ENCODE measurements at places on chromosomes 13 and 19.
A peak's percentile ranks its signal among the peaks of the same experiment; 100 is the strongest.

DNA sequence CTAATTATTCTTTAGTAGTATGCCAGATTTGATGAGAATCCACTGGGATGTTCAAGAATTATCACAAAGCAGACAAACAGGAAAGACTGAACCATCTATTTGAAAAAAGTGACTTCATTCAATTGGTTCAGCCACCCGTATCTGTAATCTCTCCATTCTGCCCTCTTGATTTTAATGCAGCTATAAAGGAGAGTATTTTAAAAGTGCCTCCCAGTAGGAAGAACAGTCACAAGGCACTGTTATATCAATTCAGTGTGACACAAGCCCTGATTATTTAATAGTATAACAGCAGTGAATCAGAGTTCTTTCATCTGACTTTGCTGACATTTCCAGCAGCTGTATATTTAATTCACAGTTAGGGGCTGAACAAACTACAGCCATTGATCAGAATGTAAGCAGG lies 77.3 kb upstream of the SLAIN1 start:
- no peak for DNase-seq

DNA sequence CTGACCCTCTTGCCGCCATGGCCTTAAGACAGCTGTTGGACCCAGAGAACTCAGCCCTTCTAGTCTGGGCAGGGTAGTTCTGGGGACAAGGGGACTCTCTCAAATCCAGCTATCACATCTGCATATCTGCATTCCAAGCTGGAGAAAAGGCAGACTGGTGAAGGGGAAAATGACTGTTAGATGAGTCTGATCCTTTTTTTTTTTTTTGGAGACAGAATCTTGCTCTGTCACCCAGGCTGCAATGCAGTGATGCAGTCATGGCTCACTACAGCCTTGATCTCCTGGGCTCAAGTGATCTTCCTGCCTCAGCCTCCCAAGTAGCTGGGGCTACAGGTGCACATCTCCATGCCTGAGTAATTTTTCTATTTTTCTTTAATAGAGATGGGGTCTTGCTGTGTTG lies 114.3 kb downstream of the SIPA1L3 start:
- no peak for DNase-seq

GRCh38 chr13:30791354-30792001 lies 56.1 kb downstream of the ALOX5AP start:
- no peak for DNase-seq

GRCh38 chr13:112867301-112867711 lies 101.7 kb upstream of the MCF2L start:
- DNase-seq: no peak

DNA sequence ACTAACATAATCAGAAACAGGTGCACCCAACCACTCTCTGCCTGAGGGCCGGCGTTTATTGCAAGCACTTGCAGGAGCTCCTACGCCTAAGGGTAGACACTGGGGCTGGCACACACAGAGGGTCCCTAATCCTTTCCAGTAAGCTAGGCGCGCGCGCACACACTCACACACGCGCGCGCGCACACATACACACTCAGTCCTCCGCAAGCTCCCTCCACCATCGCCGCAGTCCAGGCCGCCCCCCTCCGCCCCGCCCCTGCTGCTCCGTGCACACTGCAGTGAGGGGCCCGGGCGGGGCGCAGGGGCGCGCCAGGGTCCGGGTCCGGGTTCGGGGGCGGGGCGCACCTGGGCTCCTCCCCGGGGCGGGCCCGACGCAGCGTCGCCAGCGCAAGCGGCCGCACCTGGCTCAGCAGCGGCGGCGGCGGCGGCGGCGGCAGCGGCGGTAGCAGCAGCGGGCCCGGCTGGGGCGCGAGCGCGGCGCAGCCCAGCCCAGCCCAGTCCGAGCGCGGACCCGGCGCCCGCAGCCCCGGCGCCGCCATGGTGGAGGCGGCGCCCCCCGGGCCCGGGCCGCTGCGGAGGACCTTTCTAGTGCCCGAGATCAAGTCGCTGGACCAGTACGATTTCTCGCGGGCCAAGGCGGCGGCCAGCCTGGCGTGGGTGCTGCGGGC lies at the start of gene CAMSAP3:
TSS of gene CAMSAP3 (plus strand) at position 398 of the 668 bp plus-strand sequence. CDS start at position 538, 140 bp downstream.
- DNase-seq: peak; percentile 52

GRCh38 chr13:36130552-36131221 lies 495 bp downstream of the DCLK1 start:
- DNase-seq: no peak

DNA sequence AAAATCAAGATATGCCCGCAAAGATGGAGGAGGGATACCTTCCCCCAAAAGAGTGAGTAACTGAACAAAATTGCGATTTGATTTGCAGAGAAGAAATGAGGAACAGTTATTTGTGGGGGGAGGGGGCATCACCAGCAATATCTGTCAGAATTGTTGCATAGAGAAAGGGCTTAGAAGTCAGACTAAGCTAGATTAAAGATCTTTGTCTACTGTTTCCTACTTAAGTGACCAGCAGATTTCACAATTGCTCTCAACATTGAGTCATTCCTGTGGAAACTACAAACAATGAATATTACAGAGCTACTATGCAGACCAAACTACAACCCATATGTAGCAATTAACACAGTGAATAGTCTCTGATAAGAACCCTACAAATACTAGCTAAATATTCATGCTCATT lies 27.4 kb downstream of the FPR3 start:
- no peak for DNase-seq

GRCh38 chr13:23231241-23231640 lies 50.5 kb downstream of the SGCG start:
- DNase-seq: no peak

GRCh38 chr13:36814465-36814864 lies 4.6 kb upstream of the RFXAP start:
- no peak for DNase-seq

- no peak for DNase-seq
Measured at GRCh38 chr19:51509823-51510660, 8.4 kb upstream of the SIGLEC12 start.

DNA sequence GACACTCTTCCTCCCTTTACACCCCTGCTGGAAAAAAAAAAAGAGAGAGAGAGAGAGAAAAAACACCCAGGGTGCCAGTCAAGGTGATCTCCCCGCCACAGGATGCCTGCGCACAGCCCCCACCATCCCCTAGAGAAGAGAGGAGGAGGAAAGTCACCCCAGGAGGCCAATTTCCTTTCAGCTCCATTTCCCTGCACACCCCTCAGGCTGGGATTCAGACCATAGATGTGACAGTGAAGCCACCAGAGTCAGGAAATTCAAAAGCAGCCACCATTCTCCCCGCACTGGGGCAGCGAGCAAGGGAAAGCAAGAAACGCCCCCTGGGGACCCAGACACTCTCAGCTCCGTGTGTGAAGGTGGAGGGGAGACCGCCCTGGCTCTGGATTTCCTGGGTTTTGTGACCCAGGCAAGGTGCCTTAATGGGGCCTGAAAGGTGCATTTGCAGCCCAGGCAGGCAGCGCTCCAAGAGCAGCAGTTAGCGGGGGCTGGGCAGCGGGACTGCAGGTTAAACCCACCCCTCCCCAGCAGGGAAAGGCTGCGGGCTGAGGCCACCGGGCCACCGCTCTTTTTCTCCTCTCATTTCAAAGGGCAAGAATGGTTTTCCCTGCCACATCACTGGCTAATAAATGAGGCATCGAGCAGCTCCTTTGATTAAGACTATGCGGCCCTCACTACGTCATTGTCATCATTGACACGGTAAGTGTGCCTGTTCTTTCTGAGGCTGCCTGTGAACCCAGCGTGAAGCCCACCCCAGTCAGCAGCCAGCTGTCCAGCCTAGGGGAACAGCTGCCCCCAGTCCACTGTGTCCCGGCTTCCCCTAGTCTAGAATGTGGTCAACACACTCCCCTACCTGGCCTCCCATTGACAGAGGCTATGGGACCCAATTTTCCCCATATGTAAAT lies 83.8 kb upstream of the TM9SF2 start:
- DNase-seq: no peak
